Fibroblast of skin of left biceps (primary cell): ENCODE measurements at places on chromosomes 4 and X.

- DNase-seq = no peak
Measured at GRCh38 chrX:119008110-119008744, 33.8 kb downstream of the LONRF3 start.

GRCh38 chr4:77911842-77912450, 49.3 kb downstream of the MRPL1 start:
- no peak for DNase-seq

DNA sequence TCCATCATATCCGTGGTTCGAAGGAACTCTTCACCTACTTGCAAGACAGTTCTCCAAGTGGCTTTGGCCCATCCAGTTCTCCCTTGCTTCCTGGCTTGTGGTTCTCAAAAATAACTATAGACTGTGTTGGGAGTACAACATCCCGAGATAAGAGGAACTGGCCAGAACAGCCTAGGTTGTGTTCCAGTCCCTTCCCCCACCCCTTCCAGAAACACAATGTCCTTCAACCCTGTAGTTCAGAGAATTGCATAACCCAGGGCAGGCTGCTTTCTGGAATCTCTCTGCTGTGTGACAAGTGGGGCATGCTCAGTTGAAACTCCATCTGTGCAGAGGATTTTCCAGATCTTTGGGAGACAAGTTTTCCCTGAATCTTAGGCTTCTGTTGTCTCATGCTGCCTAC, 206.5 kb downstream of the PCDH10 start:
- no peak for DNase-seq

DNA sequence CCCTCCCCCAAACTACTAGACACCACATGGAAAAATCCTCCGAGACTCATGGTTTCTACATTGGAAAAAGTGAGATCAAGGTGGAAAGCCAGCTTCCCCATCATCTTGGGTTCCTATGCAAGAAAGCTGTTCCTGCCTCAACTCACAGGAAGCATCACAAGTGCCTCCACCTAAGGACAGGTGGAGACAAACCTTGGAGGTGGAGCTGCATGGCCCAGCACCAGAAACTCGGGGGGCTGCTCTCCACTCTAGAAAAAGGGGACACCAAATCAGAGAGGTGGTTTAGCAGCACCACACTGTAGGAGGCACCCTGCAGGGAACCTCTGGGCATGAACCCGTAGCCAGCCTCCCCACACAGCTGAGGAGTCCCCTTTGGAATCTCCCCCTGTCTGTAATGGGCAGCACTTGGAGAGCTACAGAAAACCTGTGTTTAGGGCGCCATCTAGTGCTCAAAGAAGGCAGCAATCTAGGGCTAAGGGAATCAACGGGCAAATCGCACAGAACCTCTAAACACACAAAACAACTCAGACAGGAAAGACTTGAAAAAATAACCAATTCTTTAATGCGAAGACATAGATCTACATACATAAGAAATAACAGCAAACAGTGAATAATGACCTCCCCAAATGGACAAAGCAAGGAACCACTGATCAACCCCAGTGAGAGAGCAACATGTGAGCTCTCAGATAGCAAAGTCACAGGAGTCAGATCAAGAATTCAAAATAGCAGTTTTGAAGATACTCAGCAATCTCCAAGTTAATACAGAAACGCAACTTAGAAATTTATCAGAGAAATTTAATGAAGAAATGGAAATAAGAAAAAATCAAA, 37.0 kb upstream of the ZBTB33 start:
- peak; percentile 1 for DNase-seq

DNA sequence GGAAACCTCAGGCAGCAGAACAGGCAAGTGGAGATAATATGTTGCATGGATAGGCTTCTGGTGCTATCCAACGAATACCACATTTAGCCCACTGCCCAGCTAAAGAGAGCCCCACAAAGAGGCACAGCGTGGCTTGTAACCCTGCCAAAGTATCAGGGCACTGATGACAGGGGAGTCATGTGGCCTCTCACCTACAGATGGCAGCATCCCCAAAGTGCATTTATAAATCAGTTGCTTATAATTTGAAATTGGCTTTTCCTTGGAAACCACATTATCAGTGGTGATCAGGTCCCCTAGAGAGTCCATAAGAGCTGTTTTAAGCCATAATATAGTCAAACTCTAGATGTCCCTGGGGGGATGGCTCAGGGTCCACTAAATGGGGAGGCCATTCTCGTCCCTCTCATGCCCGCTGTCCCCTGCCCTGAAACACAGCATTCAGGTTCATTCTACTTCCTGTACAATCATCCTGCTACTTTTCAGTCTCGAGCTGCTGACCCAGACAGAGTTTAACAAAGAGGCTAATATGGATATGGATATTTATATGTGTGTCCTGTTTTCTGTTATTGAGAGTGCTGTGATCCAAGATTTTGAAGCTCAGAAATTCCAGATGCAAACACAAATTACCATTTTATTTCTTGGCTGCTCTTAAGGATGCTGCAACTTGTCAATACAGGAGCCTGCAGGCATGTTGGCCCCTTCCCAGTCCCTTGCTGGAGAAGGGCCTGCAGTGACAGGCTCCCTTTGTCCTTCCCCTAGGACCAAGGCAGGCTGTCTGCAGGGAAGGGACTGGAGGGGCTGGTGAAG, 28.5 kb downstream of the SRPX start:
- no peak for DNase-seq

- no peak for DNase-seq
Measured at GRCh38 chr4:40656201-40656863, 26.7 kb upstream of the RBM47 start.

GRCh38 chr4:153822316-153822715, 33.4 kb upstream of the SFRP2 start:
- no peak for DNase-seq

DNA sequence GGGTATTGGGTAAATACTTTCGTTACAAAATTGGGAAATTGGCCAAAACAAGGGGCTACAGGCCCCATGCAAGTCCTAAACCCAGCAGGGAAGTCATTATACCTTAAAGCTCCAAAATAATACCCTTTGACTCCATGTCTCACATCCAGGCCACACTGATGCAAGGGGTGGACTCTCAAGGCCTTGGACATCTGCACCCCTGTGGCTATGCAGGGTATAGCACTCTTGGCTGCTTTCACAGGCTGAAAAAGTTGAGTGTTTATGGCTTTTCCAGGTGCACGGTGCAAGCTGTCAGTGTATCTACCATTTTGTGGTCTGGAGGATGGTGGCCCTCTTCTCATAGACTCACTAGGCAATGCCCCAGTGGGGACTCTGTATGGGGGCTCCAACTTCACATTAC, 326.5 kb downstream of the TEX13C start:
- DNase-seq = no peak

GRCh38 chr4:7831330-7831729, 108.3 kb downstream of the AFAP1 start:
- peak; percentile 60 for DNase-seq

- DNase-seq = no peak
Measured at GRCh38 chrX:132636080-132636479, 147.2 kb upstream of the MBNL3 start.

DNA sequence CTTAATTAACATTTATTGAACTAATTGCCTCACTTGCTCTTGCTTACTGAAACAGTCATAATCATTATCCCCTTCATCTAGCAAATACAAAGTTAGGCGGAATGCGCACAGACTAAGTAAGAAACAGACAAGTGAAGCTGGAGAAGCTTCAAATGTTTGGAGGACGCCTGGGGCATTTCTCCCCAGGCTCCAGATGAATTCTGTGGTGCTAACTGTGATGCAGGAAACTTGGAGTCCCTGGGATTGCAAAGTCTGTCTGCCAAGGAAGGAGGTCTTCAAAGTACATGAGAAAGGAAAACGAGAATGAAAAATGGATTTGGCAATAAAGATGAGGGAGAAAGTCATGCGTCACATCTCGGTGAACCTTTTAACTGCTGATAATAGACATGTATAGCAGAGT, 23.6 kb upstream of the MFAP3L start:
- DNase-seq = no peak

DNA sequence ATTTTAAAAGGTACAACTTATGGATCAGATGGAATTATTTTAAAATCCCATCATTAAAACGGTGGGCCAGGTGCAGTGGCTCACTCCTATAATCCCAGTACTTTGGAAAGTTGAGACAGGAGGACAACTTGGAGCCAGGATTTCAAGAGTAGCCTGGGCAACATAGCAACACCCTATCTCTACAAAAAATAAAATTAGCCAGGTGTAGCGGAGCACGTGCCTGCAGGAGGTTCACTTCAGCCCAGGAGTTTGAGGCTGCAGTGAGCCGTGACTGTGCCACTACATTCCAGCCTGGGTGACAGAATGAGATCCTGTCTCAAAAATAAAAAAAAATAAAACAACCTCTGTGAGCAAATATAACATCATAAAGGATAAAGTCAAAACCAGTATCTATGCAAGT, 11.4 kb downstream of the ADH5 start:
- no peak for DNase-seq

DNA sequence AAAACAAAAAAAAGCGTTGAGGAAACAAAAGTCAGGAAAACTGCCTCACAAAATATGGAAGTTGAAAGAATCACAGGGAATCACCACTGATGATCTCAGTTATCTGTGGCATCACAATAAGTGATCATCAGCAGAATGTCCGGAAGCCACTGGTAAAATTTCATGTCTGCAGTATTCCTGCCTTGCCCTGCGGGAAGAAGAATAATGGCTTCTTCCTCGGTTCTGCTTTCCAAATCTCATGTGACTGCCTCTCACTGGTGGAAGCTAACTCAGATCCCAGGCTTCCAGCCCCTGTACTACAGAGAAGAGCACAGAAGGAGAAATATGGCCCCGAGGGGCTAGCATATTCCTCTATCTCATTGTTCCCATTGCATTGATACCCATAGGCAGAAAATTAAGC, 12.7 kb upstream of the ZNF330 start:
- DNase-seq = no peak

DNA sequence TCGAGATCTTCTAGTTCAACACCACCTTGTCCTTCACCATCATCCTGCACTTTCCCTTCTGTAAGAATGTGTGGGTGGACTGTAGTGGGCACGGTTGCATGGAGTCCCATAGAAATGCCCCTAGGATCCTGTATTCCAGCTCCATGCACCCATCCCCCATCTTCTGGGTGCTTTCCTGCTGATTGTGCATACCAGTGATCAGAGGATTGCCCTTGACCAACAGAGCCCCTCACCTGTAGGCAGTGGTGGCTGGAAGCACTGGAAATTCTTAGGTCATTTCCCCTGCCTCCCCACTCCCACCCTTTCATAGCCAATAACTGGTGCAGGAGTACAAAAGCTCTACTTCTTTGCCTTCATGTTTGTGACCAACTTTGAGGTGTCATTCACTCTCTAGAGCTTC, 213.4 kb upstream of the ARSJ start:
- DNase-seq = no peak

DNA sequence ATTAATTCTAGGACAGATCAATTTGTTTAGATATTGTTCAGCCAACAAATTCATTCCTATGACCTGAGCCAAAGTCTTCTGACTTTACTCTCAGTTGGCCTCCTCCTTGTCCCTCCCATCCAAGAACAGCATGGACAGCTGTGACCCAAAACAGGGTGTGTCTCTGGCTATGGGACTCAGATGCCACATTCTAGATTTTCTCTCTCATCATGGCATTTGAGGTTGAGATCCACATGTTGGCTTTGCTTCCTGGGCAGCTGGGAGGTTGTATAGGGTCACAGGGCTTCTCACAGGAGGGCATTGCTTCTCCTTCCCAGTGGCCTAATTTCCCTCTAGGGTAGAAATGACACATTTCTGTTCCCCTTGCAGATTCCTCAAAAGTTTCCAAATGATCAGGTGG, 22.6 kb upstream of the EGF start:
- DNase-seq = no peak

DNA sequence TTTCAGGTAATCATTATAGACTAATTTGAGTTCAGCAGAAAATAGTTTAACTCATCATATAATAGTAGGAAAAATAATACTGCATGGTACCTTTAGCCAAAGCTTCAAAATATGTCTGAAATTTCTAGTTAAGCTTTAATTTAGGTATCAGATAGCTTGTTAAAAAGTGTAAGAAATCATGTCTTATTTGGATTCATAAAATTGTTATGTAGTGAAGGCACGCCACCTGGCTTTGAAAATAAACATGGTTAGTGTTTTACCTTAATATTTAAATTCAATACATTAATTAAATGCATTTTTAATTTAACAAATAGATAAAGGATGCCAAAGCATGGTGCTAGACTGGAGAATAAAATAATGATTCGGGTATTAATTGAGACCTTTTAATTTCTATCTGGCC, 211.4 kb downstream of the FSTL5 start:
- no peak for DNase-seq

GRCh38 chr4:118772081-118772766, 63.7 kb downstream of the SEC24D start:
- DNase-seq = no peak

DNA sequence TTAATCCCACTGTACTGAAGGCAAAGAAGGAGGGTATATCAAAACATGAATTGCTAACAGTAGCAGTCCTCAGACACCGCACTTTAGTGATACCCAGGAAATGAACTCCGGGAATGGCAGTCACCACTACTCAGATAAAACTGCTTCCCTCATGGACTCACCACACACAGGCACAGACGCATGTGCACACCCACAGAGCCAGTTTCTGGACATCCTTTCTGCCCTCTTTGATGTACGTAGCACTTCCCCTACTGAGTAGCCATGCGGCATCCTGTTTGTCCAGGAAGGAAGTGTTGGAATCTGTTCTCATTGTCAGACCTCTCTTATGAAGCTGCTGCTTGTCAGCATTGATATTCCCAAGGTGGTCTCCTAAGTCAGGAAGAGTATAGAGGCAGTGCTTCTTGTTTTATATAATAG, 95.7 kb downstream of the DCLK2 start:
- no peak for DNase-seq

GRCh38 chrX:103073467-103073866, 9.5 kb upstream of the BEX1 start:
- DNase-seq = no peak

- DNase-seq = peak; percentile 66
Measured at GRCh38 chrX:71542411-71542810, 9.5 kb downstream of the OGT start.
